ENCODE measurements at places on chromosomes 3 and 15.
A peak's percentile ranks its signal among the peaks of the same experiment; 100 is the strongest.

DNA sequence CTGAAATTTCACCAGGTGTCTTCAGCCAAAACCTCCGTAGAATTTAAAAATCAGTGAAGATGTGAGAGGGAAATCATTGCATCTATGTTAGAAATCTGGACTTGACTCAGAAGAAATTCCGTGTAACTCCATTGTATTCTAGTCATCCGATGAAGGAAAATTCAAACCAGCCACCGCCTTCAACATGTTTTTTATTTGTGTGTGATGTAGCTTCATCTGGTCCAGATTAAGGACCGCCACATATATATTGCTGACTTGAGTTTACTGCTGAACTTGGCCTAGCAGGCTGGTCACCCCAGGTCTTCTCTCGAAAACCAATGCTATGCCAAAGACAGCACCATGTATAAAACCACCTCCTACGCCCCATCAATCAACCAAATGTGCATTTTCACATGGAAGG lies 120.9 kb downstream of the FOXP1 start:
- no peak for DNase-seq

- DNase-seq: no peak
Measured at GRCh38 chr3:38325256-38325655, 21.3 kb upstream of the XYLB start.

DNA sequence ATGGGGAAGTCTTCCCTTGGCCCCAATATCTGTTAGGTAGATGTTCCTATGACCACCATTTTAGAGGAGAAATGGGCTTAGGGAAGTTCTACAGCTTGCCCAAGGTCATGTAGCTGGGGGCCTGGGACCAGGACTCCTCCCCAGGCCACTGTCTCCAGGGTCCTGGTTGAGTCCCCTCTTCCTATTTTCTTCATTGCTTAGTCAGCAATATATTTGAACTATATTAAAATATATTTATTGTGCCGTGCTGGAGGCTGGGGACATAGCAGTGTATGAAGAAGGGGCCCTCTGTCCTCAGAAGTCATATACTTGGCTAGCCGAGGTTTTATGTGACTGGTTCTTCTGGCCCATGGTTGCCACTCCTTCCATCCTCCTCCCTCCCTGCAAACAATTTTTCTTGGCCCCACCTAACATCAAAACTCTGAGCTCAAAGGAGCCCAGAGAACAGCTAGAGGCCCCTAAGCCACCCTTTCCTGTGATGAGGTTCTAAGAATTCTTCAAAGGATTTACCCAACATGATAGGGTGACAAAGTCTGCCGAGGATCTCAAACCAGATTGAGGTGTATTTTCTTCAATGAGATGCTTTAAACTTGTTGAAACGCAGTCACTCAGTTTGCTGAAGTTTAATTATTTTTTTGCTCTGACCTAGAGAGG lies 121.2 kb upstream of the RASGRP1 start:
- DNase-seq: no peak

DNA sequence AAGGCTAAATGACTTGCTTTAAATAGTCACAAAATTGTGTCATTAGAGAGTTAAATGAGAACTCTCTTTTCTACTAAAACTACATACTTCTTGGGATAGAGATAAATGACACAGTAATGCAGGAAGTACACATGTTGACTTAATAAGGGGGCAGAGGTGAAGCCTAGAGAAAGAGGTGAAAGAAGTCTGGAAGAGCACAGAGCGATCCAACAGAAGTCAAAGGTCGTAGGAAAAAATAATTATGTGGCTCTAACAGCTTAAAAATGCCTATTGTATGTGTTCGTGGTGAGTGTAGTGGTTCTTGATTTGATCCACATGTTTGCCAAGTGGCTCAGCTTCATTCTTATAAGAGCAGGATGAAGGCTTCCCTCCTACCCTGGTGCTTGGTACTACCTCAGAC lies 61.7 kb downstream of the TMEM212 start:
- no peak for DNase-seq

GRCh38 chr15:47377465-47377864 lies 339.8 kb upstream of the SEMA6D start:
- DNase-seq: no peak

DNA sequence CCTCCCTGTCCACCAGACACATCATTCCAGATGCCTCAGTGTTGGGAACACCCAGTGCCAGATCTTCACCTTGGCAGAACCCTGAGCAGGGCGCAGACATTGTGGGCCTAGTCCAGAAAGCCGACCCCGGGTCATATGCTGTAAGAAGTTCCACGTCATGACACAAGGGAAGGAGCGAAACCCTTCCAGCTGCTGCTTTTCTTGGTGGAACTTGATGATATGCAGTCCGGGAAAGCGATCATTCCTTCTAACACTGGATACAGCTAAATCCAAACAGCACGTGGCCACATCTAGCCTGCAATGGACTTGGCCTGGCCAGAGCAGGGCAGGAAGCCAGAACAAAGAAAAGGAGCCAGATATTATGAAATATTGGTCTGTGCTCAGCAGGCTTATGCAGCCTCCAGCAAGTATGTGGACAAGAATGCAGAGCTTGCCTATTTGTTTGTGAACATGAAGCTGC lies 22.0 kb downstream of the GASK1A start:
- peak; percentile 83 for DNase-seq

- DNase-seq: peak; percentile 21
Measured at GRCh38 chr3:44795197-44795596, 33.6 kb downstream of the KIF15 start.

GRCh38 chr3:159640225-159640624 lies 348.4 kb upstream of the IL12A start:
- no peak for DNase-seq

- DNase-seq: no peak
Measured at GRCh38 chr3:72847282-72847681, 963 bp downstream of the SHQ1 start.

GRCh38 chr15:57391537-57391936 lies 15.2 kb downstream of the CGNL1 start:
- DNase-seq: no peak

GRCh38 chr15:76075046-76075445 lies 15.3 kb downstream of the TMEM266 start:
- DNase-seq: no peak

GRCh38 chr15:28105224-28105791 lies 6.2 kb upstream of the OCA2 start:
- no peak for DNase-seq

DNA sequence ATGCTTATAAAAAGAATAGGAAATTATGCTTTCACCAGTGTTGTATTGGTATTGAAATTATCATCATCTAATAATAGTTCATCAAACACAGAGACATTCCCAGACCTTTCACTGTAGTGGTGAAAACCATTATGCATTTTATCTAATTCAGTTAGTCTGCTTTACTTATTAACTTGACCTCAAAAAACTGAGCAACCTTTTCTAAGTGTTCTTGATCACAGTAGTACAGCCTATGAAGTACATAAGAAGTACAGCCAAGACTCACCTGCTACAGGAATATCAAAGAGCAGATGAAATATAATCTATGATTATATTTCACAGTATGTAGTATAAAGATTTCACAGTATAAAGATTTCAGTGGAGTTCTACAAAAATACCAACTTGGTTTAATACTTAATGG lies 75.2 kb downstream of the FILIP1L start:
- no peak for DNase-seq

DNA sequence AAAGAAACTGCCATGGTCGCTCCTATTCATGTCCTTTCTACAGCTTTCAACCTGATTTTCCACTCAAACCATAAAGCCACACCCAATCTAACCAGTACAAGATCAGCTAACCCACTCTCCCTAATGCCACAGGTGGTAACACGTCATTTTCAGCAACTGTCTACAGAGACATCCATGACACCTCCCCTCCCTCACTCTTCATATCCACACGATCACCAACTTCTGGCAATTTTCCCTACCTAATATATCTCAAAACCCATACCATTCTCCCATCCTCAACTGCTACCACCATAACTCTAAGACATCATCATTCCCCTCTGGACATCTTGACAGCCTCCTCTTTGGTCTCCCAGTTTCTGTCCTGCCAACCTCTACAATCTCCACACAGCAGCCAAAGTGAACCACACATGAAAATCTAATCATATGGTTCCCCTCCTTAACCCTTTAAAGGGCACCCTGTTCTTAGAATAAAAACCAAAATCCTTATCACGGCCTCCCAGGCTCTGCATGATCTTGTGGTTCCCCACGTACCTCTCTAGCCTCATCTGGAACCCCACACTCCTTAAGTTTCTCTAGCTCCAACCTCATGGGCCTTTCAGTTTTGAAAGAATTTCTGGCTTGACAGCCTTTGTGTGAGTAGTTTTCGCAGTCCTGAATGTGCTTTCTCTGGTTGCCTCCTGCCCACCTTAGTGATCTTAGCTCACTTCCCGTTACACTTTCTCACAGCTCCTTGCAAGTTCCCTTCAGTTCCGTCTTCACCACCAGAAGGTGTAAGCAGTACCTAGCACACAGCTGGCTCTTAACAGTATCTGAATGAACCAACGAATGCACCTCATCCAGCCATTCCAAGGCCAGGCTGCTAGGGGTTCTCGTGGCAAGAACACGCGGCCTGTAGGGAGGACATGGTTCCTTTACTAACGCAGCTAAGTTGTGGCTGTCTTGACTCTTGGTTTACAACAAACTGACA lies 33.4 kb downstream of the SPINK8 start:
- no peak for DNase-seq

GRCh38 chr3:187775549-187775948 lies 30.3 kb upstream of the BCL6 start:
- no peak for DNase-seq

GRCh38 chr15:63833021-63833696 lies 589 bp downstream of the HERC1 start:
- DNase-seq: no peak

GRCh38 chr3:45057557-45057956 lies 31.5 kb downstream of the CLEC3B start:
- DNase-seq: no peak

GRCh38 chr3:171390051-171390941 lies 69.9 kb downstream of the TNIK start:
- no peak for DNase-seq

GRCh38 chr15:91263632-91264531 lies 163.8 kb downstream of the SV2B start:
- DNase-seq: no peak

GRCh38 chr3:148861277-148861869 lies 3.7 kb upstream of the CPA3 start:
- peak; percentile 25 for DNase-seq

- peak; percentile 64 for DNase-seq
Measured at GRCh38 chr3:37779289-37780152, 82.2 kb upstream of the CTDSPL start.

DNA sequence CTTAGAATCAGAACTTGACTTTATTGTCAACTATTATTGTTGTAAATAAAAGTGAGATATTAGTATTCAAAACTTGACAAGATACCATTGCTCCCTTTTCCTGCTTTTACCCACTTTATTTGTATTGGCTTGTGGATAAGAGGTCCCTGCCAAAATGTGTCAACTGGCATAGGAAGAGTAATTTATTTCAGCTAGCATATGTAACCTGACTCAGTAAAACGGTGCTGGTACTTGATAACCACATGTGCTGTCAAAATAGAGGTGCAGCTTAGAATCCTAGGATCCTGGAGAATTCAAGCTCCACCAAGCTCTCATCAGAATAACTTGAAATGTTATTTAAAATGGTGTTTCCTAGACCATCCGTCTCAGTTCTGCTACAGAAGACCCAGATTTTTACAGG lies 90.2 kb upstream of the TGFBR2 start:
- DNase-seq: no peak

GRCh38 chr3:3714572-3714971 lies 84.7 kb upstream of the LRRN1 start:
- no peak for DNase-seq
